ENCODE measurements at places on chromosomes 11 and 22.

DNA sequence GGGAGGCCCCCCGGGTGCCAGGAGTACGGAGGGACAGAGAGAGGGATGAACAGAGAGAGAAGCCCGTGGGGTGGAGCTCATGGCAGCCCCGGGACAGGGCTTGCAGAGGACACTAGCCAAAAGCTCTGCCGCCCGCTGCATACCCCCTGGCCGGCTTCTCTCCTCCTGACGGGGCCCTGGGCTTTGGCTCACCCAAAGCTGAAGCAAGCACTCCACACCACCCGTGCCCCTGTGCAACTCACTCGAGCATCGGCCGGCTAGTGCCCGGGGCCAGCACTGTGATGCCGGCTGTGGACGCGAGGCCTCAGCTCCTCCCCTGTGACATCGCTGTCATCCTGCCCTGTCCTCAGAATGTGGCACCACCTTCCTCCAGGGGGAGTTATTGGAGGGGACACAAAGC is 429.6 kb downstream of the BRD1 start:
- no peak for DNase-seq

DNA sequence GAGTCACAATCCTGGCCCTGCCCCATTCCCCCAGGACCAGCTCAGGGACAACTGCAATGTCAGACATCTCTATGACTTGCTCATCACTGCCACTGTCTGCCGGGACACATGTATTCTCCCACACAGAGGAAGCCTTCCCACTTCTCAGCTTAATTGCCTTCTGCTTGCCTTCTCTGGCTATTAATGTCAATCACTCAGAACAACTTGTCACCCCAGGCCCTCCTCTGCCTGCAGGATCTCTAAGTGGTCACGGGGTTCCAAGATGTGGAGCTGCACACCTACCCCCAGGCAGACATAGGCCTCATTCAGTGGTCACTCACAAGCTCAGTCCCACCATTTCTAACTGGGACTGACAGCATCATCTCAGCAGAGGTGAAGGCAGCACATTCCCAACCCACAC is 15.1 kb downstream of the PLEKHA7 start:
- no peak for DNase-seq

DNA sequence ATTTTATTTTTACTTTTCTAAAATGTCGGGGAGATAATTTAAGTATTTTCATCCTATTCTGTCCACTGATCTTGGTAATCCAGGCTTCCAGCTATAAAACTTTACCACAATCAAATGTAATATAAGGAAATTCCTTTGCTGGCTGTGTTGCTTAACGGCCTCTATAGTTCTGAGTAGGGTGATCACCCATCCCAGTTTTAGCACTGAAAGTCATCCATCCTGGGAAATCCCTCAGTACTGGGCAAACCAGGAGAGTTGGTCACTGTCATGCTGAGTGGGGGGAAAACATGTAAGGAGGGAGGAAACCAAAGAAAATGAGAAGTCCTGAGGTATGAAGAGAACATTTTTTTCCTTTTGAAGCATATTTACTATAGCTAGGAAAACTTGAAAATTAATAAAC is 12.8 kb upstream of the BACE1-AS start:
- no peak for DNase-seq

DNA sequence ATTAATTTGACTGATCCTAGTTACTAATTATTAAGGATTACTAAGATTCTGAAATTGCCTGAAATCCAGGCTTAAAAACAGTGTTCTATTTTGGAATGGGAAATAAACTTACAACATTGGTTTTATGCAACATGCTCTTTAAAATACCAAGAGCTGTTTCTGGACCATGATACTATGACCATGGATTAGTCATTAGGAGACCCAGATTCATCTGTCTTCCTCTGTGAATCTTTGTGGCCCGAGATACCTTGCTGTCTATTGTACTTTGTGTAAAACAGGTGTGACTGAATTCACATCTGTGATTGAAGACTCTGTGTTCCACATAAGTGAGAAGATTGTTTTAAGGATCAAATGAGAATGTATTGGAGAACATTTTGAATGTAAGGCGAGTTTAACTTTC is 98.8 kb downstream of the HSD17B12 start:
- DNase-seq: no peak
